Brain pericyte (primary cell): ENCODE measurements at places on chromosomes 7 and 10.

GRCh38 chr7:32318300-32319011 lies 171.7 kb downstream of the LSM5 start:
- DNase-seq: no peak

DNA sequence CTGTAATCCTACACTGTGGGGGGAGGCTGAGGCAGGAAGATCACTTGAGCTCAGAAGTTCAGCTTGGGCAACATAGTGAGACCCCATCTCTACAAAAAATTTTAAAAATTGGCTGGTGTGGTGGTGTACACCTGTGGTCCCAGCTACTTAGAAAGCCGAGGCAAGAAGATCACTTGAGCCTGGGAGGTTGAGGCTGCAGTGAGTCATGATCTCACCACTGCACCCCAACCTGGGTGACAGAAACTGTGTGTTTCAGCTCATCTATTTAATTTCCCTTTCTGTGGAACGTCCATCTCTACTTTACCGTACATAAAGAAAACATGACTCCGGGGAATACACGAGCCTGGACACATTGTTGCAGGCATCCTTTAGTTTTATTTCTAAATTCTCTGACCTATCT lies 354.6 kb upstream of the PLXDC2 start:
- DNase-seq: no peak

DNA sequence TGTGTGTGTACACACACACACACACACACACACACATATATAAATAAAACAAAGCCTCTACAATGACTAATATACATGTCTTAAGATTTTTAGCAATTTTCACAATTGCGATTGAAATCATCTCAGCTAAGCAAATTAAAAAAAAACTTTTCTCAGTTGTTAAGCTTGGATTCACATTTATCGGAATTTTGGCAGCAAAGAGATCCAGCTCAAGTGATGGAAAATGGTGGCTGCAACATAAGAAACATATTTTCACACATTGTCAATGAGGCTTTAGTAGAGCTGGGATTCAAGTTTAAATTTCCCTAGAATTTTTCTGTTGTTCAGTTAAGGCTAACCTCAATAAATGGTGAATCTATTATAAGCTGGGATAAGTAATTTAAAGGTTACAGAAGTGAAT lies 768.6 kb upstream of the SORCS1 start:
- DNase-seq: no peak

- no peak for DNase-seq
Measured at GRCh38 chr10:103751667-103752290, 103.6 kb downstream of the SH3PXD2A start.

GRCh38 chr10:127283576-127283975 lies 87.2 kb upstream of the INSYN2A start:
- no peak for DNase-seq

- DNase-seq: no peak
Measured at GRCh38 chr10:110372656-110373055, 67.9 kb upstream of the SMNDC1 start.

GRCh38 chr10:11397980-11398580 lies 213.4 kb downstream of the USP6NL start:
- no peak for DNase-seq

- DNase-seq: no peak
Measured at GRCh38 chr7:55075464-55076021, 56.7 kb downstream of the EGFR start.

GRCh38 chr10:63917363-63917762 lies 396.2 kb downstream of the REEP3 start:
- no peak for DNase-seq

DNA sequence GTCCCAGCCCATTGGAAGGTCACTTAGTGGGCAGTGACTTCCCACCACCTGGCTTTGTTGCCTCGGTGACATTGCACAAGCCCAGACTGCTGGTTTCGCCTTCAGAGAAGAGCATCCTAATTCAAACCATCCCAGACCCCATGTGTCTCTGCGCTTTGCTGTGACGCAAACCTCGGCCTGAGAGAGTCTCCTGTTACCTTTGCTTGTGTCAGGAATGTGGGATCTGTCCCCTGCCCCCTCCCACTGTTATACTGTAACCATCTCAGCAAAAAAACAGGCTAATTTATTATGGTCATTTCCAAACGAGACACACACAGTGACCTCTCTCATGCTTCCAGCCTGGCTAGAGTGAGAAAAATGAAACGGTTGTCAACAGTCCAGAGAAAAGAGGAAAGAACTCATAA lies 25.0 kb upstream of the AQP1 start:
- peak; percentile 72 for DNase-seq

DNA sequence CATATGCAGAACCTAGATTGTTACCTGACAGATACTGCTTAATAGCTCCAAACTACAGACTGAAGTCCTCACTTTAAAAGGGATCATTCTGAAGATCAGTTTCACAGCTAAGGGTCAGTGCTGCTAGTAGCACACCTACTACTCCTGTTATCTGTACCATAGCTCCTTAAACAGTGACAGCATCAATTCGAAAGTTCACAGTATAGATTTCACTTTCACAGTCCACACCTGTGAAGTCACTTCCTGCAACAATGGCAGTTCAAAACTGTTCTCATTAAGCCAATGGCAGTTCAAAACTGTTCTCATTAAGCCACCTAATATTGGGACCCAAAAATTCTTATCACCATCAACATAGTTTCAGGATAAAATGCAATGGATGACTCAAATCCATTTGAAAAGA lies 10.7 kb upstream of the FHIP2A start:
- DNase-seq: no peak

DNA sequence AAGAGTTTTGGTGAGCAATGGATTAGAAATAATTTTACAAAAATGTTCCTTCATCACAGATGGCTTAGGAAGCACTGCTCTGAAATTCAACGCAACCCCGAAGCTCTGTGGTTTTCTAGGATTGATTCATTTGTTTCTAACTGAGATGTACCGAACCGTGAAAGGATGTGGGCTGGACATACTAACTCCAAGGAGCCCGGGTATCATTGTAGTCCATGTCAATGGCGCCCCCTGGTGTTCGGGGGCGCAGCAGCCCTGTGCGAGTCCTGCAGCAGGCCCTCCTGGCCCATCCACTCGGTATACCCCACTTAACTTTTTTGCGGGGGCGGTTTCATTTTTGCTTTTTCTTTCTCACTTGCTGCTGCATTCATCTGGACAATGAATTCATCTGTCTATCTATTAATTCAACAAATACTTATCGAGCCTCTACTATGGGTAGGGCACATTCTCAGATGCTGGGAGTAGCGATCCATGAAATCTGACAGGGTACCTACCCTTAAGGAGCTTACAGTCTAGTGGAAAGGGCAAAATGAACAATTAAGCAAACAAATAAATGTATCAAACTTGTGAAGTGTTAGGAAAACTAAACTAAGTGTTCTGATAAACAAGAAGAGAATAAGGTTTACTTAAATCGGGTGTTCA lies 25.2 kb upstream of the ITPRID1 start:
- no peak for DNase-seq

- DNase-seq: no peak
Measured at GRCh38 chr7:103149808-103150180, 895 bp upstream of the NAPEPLD start.

DNA sequence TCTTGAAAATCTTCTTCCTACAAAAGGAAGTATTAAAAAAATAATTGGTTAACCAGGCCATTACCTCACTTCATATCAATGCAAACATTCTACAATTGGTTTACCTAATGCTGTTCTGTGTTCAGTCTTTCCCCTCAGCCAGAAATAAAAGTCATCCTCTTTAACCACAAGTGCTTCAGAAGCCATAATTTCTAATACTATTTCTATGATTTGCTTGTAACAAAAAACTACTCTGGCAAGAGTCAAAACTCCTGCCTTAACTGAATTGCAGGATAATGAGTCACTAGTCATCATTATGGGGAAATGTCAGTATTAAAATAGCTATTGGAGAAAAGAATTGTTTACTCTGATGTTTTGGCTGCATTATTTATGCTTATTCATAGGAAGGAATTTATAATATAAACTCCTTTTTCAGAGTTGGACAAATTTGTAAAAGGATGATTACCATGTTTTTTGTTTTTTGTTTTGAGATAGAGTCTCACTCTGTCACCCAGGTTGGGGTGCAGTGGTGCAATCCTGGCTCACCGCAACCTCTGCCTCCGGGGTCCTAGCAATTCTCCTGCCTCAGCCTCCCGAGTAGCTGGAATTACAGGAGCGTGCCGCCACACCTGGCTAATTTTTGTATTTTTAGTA lies 55.5 kb upstream of the ODAD2 start:
- DNase-seq: no peak

GRCh38 chr10:111130471-111130870 lies 53.6 kb downstream of the ADRA2A start:
- no peak for DNase-seq

DNA sequence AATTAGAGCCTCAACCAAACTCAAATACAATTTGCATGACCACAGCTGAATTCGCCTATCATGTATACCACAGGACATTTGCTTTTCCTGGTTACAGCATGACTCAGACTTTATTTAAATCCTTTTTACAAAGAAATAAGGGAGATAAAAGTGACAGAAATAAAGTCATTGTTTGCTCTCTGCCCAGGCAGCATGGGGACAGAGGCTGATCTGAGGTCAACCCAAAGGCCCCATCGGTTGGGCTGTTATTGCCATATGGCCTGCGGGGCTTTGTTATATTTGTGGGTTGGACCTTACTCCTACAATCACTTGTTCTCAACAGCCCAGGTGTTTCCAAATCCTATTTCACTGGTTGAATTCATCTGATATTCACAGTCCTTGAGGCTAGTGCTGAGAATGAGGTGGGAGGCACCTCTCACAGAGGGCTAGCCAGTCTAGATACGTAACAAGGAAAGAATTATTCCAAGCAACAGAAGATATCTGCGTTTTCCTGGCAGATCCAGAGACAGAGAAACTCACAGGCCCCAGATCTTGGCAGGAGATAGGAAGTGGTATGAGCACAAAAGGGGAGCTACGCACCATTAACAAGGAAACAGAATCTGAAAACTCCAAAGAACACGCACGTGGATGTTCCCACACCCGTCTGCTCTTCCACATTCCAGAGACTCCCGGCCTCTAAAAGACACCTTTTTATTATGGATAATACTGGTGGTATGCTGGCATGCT lies 117.3 kb downstream of the HIPK2 start:
- DNase-seq: no peak

DNA sequence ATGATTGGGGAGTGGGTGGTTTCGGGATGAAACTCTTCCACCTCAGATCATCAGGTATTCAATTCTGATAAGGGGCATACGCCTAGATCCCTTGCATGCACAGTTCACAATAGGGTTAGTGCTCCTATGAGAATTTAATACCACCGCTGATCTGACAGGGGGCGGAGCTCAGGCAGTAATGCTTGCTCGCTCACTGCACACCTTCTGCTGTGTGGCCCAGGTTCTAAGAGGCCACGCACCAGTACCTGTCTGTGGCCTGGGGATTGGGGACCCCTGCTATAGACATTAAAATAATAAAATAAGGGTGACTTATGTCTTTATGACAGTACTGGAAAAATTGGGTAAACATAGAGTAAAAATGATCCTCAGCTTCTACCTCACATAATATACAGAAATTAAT lies 66.1 kb downstream of the SAMD9 start:
- no peak for DNase-seq

DNA sequence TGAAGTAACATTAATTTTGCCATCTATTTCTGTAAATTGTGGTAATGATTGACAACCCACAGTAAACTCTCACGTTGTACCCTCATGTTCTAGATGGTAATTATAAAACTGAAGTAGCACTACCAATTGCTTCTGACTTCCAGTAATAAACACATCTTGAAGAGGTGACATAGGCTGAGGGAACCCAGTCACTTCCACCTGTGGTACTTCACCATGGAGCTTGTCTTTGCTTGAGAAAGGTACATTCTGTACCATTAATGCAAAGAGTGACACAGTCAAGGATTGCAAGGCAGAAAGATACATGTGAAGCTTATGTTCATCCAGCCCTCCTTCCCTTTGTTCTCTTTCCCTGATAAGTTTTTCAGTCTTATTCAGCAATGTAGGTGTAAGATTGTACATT lies 11.2 kb downstream of the CAPZA2 start:
- no peak for DNase-seq

DNA sequence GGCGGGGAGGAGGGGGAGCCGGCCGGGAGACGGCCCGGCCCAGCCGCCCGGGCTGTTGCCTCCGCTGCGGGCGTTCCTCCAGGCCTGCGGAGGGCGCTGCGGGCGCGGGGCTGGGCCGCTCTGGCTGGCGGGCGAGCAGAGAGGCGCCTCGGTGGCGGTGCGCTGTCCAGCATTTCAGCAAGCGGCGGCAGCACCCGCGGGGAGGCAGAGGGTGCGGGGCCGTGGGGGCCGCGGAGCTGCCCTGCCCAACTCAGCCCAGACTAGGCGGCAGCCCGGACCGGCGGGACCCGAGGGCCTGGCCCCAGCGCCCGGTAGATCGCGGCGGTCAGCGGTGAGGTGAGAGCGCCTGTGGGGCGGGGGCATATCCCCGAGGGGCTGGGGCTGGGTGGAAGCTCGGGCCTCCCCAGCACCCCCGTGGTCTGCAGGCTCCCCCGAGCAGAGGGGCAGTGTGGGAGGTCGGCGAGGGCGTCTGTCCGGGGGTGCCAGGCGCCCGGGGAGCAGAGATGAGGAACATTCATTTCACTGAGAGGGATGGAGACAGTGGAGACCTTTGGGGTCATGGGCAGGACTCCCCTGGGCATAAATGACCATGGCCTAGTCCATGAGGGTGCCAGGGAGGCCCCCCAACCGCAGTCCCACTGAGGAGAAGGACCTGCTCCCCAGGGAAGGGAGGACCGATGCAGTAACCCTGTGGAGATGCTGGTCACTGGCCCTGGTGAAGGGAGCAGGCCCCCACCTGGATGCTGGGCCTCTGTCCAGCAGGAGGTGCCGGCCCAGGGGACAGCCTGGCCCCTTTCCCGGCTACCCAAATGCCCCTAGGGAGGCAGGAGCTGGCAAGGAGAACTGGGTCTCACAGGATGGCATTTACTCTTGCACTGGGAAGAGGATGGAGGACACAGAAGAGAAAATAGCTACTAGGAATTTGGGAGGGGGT lies at the start of gene SRRM3:
SRRM3 (plus strand) TSS at position 165 of the 934 bp plus-strand sequence. CDS start 33,171 bp downstream, outside the sequence.
- DNase-seq: no peak

- DNase-seq: no peak
Measured at GRCh38 chr10:118343549-118343948, 1.4 kb upstream of the FAM204A start.

- DNase-seq: no peak
Measured at GRCh38 chr10:26410356-26410755, 27.8 kb upstream of the APBB1IP start.
